Stimulated activated effector memory CD8-positive, alpha-beta T cell treated with anti-CD3 and anti-CD28 coated beads, Interleukin-12 subunit alpha, Interleukin-12 subunit beta, amount 100 ng/mL, for 72 hours (primary cell): ENCODE measurements at places on chromosomes 5 and 9.

DNA sequence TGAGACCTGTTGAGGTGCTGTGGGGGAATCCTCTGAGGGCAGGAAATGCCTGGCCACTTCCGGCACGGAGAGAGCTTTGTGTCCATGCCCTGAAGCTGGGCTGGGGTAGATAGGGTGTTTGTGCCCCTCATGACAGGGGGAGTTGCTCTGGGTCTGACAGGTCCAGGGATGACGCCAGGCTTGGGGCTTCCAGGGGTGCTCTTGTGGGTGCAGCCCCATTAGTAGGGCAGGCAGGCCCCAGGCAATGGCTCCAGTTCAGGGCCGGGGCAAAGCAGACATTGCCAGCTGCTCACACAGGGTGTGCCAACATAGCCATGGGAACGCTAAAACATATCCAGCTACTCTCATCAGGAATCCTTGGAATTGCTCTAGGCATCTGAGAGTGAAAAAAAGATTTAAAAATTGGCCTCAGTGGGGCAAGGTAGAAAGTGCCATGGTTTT lies 21.1 kb downstream of the PITX1 start:
- DNase-seq: no peak

DNA sequence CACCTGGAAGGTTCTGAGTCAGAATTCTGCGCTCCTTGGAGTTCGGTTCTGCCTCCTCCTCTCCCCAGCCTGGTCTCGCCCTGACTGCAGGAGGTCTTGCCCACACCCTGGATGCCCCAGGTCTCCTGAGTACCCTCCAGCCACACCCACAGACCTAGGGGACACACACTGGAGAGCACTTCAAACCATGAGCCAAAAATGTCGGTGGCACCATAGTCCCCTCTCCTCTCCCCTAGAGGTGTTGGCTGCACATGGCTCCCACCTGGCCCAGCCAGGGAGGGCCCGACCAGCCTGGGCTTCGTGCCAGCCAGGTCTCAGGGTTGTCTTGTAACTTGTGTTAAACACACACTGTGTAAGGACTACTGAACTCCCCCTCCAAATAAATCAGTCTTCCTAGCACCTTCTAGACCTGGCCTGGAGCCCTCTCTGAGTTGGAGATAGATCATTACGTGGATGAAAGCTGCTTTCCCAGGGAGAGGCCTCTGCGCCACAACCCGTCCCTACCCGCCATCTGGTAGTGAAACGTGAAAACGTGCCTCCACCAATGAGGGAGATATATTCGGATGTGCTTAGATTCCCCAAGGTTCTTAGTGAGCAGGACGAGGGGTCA lies 49.9 kb upstream of the CTSL start:
- no peak for DNase-seq

- DNase-seq: no peak
Measured at GRCh38 chr5:143705381-143705780, 106.6 kb upstream of the HMHB1 start.

DNA sequence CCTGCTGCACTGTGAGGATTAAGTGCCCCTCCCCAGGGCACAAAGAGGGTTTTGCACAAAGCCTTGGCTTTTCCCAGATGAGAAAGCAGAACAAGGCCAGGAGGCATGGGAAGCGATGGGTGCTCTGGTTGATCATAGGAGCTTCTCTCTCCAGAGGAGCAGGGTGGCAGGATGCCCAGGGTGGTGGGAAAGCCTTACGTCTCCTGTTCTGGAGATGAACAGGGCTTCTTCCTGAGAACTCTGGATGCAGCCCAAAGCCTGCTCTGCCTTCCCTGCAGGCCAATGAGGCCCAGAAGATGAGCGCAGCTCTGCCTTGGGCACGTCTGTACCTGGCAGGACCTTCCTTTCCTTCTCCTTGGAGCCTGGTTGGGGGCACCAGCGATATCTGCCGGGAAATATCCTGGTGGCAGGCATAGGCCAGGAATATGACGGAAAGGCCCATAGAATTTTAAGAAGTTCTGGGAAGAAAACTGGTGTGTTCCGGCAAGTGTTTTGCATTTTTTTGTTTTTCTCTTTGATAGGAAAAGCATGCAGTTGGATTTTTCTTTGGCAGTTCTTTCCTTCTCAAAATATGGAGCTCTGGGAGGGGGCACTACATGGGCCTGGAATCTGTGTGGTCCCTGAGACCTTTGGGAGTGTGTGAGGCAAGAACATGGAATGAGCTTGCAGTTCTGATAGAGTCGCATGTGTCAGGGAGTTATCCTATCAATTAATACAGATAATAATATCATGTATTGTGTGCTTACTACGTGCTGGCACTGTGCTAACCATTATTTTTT lies 253.2 kb upstream of the KLF4 start:
- no peak for DNase-seq

DNA sequence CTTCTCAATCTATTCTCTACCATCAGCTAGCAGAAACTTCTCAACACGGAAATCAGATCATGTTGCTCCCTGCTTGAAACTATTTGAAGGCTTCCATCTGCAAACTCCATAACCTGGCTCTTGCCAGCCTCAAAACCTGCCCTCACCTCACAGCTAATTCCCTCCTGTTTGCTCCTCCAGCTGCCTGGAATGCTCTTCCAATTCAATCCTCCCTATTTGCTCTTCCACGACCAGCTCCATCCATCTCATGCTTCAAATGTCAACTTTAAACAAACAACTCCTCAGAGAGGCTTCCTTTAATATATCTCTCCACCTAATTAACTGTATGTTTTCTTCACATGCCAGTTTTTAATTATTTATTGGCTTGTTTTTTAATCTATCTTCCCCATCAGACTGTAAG lies 1.5 kb downstream of the PLAA start:
- DNase-seq: no peak

DNA sequence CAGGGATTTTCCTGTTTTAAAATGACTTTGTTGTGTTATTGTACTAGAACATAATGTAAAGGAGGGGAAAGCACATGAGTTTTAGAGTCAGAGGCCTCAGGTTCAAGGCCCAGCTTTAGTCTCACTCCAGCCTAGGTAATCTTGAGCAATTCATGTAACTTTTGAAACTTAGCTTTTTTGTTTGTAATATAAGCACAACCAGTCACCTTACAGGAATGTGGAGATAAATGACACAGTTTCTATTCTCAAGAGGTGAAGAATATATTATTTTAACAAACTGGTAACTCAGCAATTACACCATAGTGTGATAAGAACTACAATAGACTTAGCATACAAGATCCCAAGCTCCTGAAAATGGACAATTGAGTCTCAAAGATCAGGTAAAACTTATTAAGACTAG lies 51.2 kb downstream of the ADAMTS19 start:
- DNase-seq: no peak
